ENCODE measurements at places on chromosomes 2 and 18.

DNA sequence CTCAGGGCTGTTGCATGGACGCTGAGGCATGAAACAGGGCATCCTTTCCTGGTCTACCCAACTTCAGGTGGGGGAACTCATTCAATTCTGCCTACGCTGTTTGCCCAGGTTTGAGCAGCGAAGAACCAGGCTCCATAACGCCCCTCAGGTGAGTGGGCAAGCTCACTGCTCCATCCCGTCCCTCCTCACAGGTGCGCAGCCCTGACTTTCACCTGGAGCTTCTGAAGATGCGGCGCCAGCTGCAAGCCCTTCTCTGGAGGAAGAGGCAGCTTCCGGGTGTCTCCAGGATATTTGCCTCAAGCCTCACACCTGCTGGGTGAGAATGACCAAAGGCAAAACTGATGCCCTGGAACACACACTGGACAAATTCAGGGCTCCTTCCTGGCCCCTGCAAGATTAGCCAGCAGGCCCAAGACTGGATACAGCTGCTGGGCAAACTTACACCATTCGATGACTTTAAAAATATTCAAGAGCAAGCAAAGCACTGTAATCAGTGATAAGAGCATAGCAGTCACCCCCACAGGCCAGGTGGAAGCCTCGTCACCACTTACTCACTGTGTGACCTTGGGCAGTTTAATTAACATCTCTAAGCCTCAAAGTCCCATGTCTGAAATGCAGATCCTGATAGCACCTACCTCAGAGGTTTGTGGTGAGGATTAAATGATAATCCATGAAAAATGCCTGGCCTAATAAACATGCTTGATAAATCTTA is 97.7 kb downstream of the GYPC start:
- no peak for DNase-seq

DNA sequence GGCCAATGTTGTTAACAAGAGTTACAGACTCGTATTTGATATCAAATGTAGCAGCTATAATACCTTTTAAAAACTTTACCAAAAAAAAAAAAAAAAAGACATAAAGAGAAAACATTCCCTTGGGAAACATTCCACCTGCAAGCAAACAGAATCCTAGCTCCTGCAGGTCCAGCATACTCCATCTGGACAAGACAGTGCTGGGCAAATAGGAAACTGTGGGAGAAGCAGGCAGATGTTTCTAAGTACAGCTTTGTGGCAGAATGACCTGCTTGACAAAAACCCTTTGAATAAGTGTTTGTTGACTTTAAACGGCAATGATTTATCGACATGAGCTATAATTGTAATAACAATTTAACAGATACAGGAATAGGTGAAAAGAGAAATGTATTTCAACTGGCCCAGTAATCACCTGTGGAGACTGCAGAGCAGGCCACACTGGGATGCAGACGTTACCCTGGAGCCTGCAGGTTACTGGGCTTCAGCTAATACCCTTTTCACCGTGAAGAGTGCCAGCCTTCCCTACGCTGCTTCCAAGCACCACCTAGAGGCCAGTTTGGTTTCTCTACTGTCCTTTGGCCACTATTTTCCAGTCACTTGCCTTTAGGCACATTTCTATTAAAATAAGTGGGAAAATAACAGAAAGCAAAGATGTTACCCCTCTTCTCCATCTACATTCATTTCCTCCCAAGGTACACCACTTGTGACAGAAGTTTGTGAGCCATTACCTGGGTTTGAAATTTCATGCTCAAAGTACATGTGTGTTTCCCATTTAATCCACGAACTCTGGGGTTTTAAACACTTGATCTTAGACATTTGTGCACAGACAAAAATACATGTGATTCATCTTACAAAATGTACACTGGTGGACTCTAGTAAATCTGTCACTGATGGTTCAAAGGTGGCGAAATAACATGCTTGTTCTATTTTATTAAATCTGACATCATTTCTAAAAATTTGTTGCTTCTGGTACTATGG is 96.9 kb upstream of the ZNF397 start:
- no peak for DNase-seq

- DNase-seq: no peak
Observed at GRCh38 chr2:47569658-47570475, 166.9 kb downstream of the MSH2 start.

DNA sequence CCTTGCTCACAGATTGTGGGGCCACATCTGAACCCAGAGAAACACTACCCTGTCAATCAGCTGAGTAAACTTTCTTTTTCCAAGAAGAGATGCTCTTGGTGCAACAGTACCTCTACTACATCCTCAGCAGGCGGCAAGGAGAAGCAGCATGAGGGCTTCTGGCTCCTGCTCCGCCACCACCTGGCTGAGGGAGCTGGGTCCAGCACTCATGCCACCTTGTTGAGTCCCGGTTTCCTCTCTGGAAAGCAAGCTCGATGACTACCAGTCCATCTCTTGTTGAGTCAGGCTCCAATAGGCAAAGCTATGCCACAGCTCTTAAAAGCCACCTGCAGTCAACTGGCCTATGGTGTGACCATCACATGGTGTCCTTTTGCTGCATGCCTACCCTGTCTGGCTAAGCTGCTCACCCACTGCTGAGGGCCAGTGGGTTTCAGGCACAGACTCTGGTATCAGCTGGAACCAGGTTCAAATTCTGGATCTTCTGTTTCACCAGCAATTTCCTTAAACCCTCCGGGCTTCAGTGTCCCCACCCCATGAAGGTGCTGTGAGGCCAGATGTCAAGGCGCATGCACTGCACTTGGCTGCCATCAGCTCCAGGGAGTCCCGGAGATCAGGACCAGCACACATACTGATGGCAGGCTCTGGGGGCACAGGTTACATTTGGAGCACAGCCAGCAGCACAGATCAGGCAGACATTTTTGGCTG is 42.5 kb upstream of the ACAA2 start:
- DNase-seq: no peak

GRCh38 chr2:130346741-130347066 is 4.0 kb downstream of the IMP4 start:
- DNase-seq: no peak

GRCh38 chr2:181348107-181348837 is 108.9 kb upstream of the ITGA4 start:
- no peak for DNase-seq

GRCh38 chr2:170820757-170821530 is 4.3 kb downstream of the GAD1 start:
- no peak for DNase-seq

- DNase-seq: no peak
Observed at GRCh38 chr2:16186661-16187481, 246.5 kb downstream of the MYCN start.

DNA sequence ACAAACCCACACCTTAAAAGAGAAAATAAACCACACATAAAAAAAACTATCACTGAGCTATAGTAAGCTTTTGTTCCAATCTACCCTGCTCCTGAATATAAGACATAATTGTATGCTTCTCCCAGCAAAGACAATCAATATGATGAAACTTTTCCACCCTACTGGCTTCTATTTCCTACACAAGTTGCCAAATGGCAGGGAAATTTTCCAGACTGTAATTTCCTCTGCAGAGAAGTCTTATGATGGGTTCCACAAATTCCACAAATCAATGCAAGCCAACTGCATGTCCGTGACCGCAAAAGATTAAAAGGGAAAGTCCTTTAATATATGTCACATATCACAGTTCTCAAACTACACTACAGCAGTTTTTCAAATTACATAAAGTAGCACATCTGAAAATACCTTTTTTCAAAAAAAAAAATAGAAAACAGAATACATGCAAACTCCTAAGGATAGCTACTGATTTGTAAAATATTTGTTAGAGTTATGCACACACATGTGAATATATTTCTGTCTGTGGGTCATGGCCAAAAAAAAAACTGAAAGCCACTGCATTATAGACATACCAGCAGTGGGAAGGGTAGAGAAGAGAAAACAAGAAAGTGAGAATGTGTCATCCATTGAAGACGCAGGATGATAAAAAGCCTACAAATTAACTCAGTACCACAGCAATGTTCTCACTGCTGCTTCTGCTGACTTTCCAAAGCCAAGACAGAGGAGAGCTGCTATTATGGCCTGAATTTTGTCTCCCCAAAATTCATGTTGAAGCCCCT is 61.4 kb downstream of the RPL31 start:
- DNase-seq: no peak

DNA sequence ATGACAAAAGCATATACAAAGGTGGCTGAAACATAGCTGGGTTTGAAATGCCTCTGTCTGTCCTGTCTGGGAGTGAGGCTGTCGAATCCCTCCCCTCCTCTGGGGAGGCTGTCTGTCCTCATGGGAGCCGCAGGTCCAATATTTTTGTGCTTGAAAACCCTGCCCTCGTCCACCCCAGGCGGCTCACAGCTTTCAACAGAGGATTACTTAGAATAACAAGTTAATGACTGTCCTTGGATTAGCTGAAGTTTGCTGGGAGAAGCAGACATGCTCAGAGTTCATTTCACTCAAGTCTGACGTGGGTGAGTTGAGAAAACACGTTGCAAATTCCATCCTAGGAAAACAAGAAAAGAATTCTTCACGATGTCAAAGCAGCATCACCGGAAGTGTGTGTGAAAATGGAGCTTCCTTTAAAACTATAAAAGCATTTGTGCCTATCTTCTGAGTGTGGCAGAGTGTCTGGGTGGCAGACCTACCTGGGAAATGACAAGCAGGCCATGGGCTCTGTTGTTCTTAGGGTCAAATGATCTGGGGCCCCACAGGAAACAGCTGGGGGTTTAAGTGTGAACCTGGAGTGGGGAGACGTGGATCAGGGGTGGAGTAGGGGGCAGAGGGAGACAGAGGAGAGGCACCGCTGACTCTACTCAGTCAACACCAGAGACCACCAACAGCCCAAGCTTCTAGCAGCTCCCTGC is 77.1 kb downstream of the DDX1 start:
- no peak for DNase-seq

GRCh38 chr18:57048859-57049258 is 98.0 kb upstream of the BOD1L2 start:
- DNase-seq: no peak

DNA sequence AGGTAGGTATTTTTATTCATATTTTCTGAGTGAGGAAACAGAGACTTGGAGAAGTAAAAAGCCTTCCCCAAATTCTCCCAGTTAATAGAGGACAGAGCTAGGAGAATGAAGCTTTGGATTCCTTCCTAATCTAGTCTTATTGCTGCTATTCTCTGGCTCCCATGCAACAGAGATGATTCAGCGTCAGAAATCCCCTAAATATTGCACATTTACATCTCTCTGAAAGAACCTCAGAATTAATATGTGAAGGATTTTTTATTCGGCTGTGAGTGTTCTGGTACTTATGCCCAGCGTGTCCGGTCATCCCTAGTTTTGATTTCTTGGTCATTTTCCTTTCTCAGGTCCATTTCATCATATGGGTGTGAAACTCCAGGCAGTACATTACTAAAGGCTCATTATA is 91.2 kb upstream of the SESTD1 start:
- DNase-seq: no peak

DNA sequence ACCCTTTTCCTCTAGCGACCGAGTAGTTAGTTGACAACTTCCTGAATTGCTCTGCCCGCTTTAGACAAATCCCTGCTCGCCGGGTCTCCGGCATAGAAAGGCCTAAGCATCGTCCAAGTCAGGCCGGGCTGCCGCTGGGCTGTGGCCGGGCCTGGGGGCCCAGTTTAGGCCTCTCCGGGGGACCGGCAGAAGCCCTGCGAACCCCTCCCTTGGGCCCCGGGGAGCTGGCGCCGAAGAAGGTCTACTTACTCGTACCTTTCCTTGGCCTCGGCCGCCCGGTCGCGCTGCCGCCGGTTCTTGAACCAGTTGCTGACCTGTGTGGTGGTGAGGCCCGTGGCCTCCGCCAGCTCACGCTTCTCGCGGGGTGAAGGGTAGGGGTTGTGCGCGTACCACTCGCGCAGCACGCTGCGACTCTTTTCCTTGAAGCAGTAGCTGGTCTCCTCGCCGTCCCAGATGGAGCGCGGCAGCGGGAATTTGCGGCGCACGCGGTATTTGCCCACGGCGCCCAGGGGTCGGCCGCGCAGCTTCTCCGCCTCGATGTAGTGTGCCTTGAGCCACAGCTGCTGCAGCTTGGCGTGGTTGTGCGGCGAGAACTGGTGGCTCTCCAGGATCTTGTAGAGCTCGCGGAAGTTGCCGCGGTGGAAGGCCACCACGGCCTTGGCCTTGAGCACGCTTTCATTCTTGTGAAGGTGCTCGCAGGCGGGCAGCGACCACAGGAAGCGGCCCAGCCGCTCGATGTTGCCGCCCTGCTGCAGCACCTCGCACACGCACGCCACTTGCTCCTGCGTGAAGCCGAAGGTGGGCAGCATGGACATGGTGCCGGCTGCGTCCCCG is 739 bp downstream of the SIX2 start:
- DNase-seq: no peak

- DNase-seq: no peak
Observed at GRCh38 chr2:25420820-25421237, 79.1 kb upstream of the DNMT3A start.

GRCh38 chr18:2360861-2361260 is 210.4 kb downstream of the METTL4 start:
- DNase-seq: no peak

- DNase-seq: no peak
Observed at GRCh38 chr18:78891185-78891762, 88.3 kb upstream of the SALL3 start.

DNA sequence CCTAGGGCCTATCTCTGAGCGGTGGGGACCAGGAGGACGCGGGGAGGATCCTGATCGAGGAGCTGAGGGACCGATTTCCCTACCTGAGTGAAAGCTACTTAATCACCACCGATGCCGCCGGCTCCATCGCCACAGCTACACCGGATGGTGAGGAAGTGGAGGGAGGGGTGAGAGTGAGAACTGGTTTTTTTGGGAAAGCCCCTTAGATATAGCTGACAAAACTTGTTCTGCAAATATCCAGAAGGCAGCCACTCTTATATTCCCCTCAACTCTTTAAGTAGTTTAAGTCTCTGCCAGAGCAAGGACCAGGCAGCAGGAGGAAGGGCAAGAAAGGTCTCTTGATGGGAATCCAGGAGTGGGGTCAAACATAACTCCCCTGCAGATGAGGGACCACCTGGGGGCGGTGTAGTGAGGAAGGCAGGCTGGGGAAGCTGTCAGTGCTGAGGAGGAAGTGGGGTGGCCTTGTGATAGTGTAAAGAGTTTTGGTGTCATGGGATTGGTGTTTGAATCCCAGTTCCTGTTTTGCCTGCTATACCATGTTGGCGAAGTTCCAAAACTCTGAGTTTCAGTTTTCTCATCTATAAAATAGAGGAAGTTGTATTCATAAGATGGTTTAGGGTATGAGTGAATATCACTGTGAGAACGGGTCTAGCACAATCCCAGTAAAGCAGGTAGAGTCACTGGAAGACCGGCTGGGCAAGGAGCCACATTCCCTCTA is 3.4 kb downstream of the NAGK start:
- peak; percentile 24 for DNase-seq

Measured in stimulated activated CD8-positive, alpha-beta memory T cell treated with anti-CD3 and anti-CD28 coated beads, Interleukin-15, amount 100 ng/mL, for 4 hours (primary cell).